ENCODE measurements at places on chromosomes 7 and 10.
A peak's percentile ranks its signal among the peaks of the same experiment; 100 is the strongest.

DNA sequence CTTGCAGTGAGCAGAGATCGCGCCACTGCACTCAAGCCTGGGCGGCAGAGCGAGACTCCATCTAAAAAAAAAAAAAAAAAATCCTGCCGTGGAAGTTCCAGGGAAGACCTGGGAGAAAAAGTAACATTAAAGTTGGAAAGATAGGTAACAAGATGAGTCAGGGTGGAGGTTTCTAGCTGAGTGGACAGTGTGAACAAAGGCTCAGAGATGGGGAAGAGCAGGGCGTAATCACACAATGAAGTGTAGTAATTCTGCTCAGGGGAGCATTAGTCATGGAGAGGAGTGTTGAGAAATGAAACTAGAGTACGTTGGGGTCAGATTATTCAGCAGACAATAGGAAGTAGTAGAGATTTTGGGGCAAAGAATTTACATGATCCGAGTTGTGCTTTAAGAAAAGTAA lies 21.6 kb upstream of the WASL start:
- DNase-seq = peak; percentile 85

GRCh38 chr7:66864294-66864693 lies 56.7 kb upstream of the TMEM248 start:
- DNase-seq = no peak

DNA sequence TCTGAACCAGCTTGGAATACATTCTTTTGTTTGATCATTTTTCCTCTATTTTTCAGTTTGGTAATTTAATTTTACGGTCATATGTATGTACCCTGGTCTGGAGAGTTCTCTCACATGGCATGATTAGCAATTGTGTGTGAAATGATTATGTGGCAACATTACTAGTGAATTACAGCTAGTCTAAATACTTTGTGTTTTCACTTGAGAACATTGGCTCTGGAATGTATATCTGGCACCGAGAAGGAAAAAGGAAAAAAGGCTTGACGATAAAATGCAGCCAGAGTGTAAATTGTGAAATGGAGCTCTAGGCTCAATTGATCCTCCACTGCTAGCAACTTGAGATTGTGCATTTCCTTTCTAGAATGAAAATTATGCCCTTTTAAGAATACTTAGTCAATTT lies 397.2 kb downstream of the EXOC4 start:
- peak; percentile 93 for DNase-seq

GRCh38 chr10:119693262-119693957 lies 32.4 kb upstream of the INPP5F start:
- DNase-seq = peak; percentile 36

DNA sequence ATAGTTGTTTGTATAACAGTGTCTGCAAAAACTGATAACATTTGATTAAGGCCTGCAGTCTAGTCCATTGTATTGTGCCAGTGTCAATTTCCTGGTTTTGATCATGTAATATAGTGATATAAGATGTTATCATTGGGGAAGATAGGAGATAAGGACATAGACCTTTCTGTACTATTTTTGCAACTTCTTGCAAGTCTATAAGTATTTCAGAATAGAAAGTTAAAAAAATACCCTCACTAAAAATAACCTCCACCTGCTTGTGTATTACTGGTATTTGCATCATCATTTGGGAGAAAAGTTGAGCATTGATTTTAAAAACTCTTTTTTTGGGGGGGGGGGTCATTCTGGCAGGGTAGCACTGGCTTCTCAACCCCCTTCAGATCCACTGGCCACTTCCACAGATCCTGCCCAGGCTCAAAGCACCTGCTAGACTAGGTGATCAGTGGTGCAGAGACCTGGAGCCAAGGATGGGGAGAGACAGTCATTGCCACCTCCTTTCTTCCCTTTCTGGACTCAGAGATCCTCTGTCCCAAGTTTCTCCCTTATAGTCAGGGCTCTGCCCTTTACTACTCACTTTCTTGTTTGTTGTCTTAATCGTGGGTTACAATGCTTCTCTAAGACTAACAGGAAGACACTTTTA lies 103.0 kb downstream of the RBM20 start:
- no peak for DNase-seq

GRCh38 chr10:130013335-130014262 lies 49.5 kb upstream of the EBF3 start:
- no peak for DNase-seq

DNA sequence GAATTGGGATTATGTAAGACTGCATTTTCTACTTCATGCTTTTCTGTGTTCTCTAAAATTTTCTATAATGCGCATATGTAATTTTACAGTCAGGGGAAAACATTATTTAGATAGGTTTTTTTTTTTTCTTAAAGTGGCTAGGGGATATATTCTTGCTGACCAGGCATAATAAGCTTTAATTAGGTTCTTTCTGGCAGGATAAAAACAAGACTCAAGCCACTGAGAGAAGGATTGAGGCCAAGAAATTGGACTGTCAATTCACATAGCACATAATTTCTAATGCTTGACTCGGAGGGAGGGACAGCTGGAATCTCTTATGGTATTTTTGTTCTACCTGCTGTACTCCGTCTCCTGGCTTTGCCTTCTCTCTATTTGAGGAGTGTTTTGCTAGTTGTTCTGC lies 119.8 kb upstream of the NPVF start:
- DNase-seq = no peak

DNA sequence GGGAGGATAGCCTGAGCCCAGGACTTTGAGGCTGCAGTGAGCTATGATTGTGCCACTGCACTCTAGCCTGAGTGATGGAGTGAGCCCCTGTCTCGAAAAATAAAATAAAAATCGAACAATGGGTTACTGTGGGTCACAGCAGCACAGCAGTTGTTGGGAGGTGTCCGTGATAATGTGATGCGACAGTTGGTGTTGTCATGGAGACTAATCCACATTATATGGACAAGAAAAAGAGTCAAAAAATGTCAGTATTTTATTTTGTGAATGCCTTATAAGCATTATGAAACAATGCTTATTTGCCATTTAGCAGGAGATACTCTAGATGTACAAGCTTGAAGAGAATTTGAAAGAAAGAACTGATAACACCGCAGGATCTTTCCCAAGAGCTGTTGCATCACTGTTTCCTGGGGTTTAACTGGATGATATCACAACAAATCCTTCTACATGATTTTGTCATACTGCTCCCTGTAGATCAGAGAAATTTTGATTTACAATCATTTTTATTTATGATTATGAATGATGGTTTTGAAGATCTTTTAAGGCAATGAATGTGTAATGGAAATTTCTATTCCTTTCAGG lies 195.4 kb downstream of the BAMBI start:
- DNase-seq = peak; percentile 90

GRCh38 chr7:148041156-148041555 lies 549.4 kb upstream of the C7orf33 start:
- no peak for DNase-seq

DNA sequence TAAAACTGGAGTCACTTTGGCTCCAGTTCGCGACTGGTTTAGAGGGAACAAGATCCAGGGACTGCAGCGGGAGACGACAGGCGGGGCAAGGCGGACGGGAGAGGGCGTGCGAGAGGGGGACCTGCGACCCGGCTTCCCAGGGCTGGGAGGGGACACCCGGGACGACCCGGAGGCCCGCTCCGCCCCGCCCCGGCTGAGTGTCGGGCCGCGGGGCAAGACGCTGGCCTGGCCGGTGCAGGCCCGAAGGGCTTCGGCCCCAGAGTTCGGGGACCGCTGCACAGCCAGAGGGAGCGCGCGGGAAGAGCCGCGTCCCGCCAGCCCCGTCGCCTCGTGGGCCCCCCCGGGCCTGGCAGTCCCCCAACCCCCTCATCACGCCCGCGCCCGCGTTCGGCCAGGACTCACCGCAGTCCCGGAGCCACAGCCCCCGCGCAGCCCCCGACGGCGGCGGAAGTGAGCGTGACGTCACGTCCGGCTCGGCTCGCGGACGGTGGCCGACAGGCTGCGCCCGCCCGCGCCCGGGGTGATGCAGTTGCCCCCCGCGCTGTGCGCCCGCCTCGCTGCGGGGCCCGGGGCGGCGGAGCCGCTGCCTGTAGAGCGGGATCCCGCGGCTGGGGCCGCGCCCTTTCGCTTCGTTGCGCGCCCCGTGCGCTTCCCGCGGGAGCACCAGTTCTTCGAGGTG lies at the start of the genes TUBGCP2 and ZNF511:
Gene TUBGCP2 (minus strand): TSS at position 452 of the 679 bp plus-strand sequence. CDS start 5,931 bp downstream, outside the sequence.
Gene ZNF511 (plus strand): TSS at position 494 of the 679 bp plus-strand sequence. CDS start 30 bp downstream, at position 524.
- DNase-seq = peak; percentile 82

- DNase-seq = no peak
Observed at GRCh38 chr7:50265968-50266634, 38.4 kb upstream of the IKZF1 start.

GRCh38 chr7:157526005-157526912 lies 189.5 kb downstream of the DNAJB6 start:
- no peak for DNase-seq

- DNase-seq = no peak
Observed at GRCh38 chr7:87004956-87005355, 54.5 kb downstream of the ELAPOR2 start.

- DNase-seq = no peak
Observed at GRCh38 chr10:13872411-13872810, 285.6 kb downstream of the PRPF18 start.

- DNase-seq = no peak
Observed at GRCh38 chr10:14173706-14174594, 156.8 kb downstream of the FRMD4A start.

DNA sequence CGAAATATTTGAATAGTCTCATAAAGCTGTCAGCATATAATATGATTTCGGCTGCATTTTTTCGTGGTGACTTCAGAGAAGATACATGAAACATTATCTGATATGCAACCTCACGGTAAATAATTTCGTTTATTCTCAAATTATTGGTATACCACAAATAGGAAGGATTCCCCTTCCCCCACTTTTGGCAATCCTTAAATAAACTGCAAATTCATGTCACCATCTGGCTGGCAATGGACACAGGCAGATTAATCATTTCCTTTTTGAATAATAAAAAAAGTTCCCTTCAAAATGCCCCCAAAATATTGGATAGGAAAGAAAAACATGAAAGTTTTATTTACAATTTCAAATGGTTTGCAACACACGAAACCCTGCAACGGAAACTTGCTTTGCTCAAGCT lies 234.5 kb upstream of the MEOX2 start:
- no peak for DNase-seq

GRCh38 chr7:85897967-85898366 lies 711.1 kb upstream of the SEMA3D start:
- no peak for DNase-seq

GRCh38 chr10:61975391-61975932 lies 74.0 kb downstream of the ARID5B start:
- peak; percentile 84 for DNase-seq

DNA sequence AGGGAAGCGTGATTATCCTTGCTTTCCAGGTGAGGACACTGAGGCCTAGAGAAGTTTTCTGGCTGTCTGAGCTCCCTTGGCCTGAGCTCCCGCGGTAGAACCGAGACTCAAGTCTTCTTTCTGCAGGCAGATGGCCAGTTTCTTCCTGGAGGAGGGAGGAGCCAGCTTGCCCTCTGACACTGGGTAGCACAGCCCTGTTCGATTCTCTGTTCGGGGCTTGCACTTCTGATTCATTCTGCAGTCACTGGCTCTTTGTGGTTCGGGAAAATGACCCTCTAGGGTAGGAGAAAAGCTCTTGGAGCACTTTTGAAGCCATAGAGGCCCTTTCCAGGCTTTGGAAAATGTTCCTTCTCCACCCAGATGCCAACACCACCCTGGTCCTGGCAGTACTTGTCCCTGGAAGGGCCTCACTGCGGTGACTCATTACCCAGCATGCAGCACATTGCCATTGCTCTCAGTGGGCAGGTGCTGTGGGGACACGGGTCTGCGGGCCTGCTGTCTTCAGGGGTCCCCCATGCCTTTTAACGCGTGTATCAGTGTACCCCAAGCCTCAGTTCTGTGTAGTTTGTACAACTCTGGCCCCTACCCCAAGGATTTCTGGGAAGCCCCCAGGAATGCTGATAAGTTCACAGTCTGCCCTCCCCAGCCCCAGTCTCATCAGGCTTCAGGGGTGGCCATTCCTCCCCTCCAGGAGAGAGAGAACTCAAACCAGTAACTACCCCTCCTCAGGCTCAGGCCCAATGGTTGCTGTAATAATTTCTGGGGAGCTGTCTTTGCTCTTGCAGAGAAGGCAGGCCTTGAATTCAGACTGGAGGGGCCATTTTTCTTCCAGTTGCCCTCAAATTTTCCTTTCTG lies 11.9 kb downstream of the CHST3 start:
- peak; percentile 65 for DNase-seq

- no peak for DNase-seq
Observed at GRCh38 chr7:49119706-49120105, 195.4 kb downstream of the CDC14C start.

DNA sequence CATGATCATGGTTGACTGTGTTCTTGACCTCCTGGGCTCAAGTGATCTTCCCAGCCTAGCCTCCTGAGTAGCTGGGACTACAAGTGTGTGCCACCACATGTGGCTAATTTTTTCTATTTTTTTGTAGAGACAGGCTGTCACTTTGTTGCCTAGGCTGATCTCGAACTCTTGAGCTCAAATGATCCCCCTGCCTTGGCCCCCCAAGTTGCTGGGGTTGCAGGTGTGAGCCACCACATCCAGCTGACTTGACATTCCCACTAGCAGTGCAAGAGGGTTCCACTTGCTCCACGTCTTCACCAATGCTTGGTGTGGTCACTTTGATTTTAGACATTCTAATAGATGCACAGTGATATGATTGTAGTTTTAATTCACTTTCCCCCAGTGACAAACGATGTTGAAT lies 25.1 kb downstream of the CYP26A1 start:
- DNase-seq = no peak

- peak; percentile 60 for DNase-seq
Observed at GRCh38 chr10:73644015-73644743, 2.9 kb upstream of the MYOZ1 start.

- no peak for DNase-seq
Observed at GRCh38 chr7:1925349-1925748, 255.3 kb downstream of the ELFN1 start.

- DNase-seq = no peak
Observed at GRCh38 chr10:53748319-53748718, 975.7 kb upstream of the MBL2 start.

DNA sequence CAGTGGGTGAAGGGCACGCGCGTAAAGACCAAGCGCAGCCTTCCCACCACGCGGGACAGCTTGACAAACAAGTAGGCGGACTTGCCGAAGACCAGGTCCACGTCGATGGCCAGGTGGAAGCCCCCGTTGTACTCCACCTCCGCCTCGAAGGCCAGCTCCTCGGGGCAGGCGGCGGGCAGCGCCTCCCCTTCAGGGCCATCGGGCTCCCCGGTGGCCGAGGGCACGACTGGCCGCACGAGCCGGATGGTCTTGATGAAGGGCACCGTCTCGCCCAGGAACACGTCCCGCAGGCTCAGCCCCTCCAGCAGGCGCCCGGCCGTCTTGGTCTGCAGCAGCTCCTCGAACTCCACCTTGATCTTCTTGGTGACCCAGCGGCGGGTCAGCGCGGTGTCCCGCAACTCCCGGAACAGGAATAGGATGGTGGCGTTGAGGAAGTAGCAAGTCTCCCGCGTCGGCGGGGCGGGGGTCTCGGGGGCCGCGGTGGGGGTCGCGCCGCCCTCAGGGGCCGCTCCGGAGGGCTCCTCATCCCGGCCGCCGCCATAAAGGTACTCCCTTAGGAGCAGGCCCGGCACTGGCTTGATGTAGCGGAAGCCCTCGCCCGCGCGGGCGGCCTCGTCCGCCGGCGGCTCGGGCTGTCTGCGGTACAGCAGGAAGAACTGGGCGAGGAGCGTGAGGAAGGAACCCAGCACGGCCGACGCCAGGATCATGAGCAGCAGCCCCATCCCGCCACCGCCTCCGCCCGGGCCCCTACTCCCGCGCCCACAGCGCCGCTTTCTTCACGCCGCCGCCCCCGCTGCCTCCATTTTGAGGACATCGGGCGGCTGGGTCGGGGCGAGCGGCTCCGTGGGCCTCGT lies 507 bp downstream of the PDZD8 start:
- peak; percentile 47 for DNase-seq

All from iris pigment epithelial cell (primary cell).